ENCODE measurements at places on chromosomes 16 and 17. TPM values are rescaled to one million over a fixed set of nuclear protein-coding genes. Genes with fewer than 3 reads are reported as not detected.
A peak's percentile ranks its signal among the peaks of the same experiment; 100 is the strongest.

GRCh38 chr16:68893710-68894705, 50.7 kb downstream of the TANGO6 start:
- no peak for DNase-seq

DNA sequence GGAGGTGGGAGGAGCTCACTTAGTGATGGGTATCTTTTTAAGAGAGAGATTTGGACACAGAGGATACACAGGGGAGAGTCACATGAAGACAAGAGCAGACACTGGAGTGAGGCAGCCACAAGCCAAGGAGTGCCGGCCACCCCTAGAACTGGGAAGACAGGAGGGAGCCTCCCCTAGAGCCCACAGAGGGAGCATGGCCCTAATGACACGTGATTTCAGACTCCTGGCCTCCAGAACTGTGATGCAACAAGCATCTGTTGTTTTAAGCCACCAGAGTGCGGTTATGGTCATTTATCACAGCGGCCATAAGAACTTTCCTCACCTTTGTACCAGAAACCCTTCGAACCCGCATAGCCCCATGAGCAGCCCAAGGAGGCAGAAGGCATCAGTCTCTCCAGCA, 33.3 kb downstream of the SLC38A8 start:
- DNase-seq = no peak

GRCh38 chr17:930258-930657, 49.3 kb downstream of the NXN start:
- no peak for DNase-seq

GRCh38 chr17:30415491-30415890, 36.8 kb downstream of the CPD start:
- DNase-seq = no peak

GRCh38 chr17:68378268-68379176, 78.8 kb downstream of the WIPI1 start:
- peak; percentile 61 for DNase-seq

DNA sequence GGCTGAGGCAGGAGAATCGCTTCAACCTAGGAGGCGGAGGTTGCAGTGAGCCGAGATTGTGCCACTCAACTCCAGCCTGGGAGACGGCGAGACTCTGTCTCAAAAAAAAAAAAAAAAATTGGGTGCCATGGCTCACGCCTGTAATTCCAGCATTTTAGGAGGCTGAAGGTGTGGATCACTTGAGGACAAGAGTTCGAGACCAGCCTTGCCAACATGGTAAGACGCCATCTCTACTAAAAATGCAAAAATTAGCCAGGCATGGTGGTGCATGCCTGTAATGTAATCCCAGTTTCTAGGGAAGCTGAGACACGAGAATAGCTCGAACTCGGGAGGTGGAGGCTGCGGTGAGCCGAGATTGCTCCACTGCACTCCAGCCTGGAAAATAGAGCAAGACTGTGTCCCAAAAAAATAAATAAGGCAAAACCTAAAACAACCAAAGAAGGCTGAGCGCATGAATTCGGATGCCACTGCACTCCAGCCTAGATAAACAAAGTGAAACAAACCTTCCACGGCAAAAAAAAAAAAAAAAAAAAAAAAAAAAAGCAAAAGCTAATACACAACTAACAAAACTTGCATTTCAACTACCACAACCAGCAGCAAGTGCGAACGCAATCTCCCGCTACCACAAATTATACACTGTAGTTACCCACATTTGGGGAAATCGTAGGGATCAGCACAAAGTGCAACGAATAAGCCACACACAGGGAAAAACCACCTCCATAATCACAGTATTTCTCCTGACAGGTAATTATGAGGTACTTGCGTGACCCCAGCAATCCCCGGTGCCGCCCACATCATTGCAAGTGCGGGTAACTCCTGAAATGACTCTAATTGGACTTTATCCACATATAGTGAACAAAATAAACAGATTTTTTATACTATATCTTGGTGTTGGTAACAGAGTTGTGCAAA, 25.6 kb downstream of the TEX14 start:
- no peak for DNase-seq

LGALS9 gene
- total RNA-seq = 444 TPM

Measured in colonic mucosa (tissue), 4 donors.